ENCODE measurements at places on chromosomes 7 and 10.

DNA sequence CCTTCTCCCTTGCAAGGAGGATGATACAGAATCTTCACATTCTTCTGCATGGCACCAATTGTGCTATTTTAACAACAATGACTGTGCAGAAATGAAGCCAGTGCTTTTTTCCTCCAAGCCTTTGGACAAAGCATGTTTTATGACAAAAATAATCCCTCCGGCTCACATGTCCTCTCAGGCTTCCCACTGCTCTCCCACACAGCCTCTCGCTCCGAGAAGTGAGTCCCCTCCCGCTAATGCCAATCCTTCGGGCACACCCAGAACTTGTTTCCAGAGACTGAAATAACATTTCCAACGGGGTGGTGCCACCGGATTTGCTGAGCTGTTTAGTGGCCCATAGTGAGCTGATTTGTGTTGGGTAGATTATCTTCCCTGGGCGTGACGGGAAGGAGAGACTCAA is 35.8 kb downstream of the RBM17 start:
- peak overlapping the region; percentile 59 for H3K27ac ChIP-seq
- H3K4me3 ChIP-seq: no peak overlapping the region
- DNase-seq: no peak
- no peaks in the 10 kb centered on the region for H3K36me3 ChIP-seq
- peaks cover 25% of the 10 kb centered on the region for H3K4me1 ChIP-seq
- H3K27me3 ChIP-seq: no peaks in the 10 kb centered on the region

DNA sequence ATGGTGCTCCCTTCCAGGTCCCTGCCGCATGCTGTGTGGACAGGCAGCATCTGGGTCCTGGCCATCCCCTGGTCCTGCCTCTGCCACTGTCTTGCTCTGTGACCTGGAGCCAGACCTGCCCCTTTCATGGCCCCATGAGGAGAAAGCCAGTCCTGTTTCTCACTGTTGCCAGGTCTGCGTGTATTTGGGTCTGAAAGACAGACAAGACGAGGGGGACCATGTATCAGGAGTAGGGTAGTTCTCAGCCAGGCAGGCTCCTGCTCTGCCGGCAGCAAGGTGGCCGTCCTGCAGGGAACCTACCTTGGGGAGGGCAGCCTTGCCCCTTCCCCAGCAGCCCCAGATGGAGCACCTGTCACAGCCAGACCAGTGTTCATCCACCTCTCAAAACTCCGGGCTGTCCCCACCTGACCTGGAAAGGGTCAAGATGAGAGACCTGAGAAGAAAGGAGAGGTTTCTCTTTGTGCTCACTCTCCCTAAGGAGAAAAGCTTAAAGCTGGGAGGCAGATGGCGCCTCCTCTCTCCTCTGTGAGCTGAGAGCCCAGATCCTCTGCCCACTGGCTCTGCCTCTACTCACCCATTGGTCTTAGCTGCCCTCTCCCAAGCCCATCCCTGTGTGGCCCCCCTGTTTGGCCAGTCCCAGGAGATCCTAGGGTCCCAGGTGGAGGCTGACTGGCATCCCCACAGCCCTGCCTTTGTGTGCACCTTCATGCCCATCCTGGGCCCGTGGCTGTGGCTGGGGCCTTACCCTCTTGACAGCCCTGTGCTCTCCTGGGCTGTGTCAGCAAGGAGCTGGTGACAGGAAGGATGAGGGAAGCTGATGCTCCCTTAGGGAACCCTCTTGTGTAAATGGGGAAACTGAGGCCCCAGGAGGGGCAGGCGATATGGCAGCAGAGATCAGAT is 116.1 kb upstream of the PCBD1 start:
- H3K27me3 ChIP-seq: peaks cover 30% of the 10 kb centered on the region
- no peak for DNase-seq
- H3K4me3 ChIP-seq: no peak overlapping the region
- H3K27ac ChIP-seq: no peak overlapping the region
- H3K36me3 ChIP-seq: no peaks in the 10 kb centered on the region
- no peaks in the 10 kb centered on the region for H3K4me1 ChIP-seq

- H3K27me3 ChIP-seq: peaks cover 30% of the 10 kb centered on the region
- no peak overlapping the region for H3K4me3 ChIP-seq
- no peaks in the 10 kb centered on the region for H3K4me1 ChIP-seq
Measured at GRCh38 chr7:292226-292625, 2.3 kb downstream of the FOXL3 start.

DNA sequence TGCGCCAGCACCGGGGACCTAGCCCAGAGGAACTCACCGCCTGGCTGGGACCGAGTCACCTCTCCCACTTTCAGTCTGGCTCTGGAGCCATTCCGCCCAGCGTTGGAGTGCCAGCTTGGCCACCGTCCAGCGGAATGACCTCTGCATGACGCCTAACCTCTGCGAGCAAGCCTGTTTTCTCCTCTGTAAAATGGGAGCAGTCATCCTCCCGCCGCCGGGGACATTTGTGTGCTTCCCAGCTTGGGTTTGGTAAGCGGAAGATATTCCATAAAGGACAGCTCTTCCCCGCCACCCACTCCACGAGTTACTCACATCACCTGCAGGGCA is 1.3 kb upstream of the ZCCHC24 start:
- peak overlapping the region; percentile 92 for H3K4me3 ChIP-seq
- H3K27me3 ChIP-seq: no peaks in the 10 kb centered on the region
- no peak for DNase-seq
- H3K27ac ChIP-seq: peak overlapping the region; percentile 72
- 0 out of 2 replicates have a peak, but pooled peaks cover 6% of the 10 kb centered on the region for H3K36me3 ChIP-seq

GRCh38 chr10:107502229-107502985 is 337.9 kb upstream of the SORCS1 start:
- no peak overlapping the region for H3K4me3 ChIP-seq
- no peaks in the 10 kb centered on the region for H3K27me3 ChIP-seq
- no peaks in the 10 kb centered on the region for H3K4me1 ChIP-seq
- no peaks in the 10 kb centered on the region for H3K36me3 ChIP-seq
- DNase-seq: no peak
- no peak overlapping the region for H3K27ac ChIP-seq

DNA sequence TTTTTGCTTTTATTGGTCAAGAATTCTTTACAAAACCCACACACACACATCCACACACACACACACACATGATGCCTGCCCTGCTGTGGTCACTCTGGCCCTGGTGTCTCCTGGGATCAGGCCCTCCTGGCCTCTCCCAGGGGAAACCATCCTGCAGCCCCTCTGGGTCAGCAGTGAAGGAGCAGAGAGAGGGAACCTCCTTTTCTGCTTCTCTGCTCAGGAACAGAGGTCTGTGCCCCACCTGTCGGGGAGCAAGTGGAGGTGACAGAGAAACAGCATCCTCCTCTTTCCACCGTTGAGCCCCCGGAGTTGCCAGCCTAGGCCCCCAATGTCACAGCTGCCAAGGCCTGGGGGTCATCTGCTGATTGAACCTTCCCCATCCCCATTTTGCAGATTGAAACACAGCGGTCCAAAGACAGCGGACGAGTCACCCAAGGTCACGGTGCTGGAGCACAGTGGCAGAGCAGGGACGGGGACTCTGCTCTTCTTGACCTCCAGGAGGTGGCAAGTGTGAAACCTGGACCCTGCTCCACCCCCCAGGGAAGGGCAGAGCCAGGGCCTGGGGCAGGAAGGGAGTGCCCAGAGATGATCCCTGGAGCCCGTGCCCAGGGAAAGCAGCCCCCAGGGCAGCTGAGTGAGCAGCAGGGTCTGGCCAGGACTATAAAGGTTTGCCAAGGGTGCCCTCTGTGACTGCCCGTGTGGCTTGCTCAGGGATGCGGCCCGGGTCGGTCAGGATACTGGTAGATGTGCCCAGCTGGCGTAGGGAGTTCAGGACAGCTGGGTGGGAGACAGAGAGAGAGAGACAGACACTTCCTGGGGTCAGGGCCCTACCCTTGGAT is 15.0 kb upstream of the TBL2 start:
- H3K4me3 ChIP-seq: no peak overlapping the region
- no peaks in the 10 kb centered on the region for H3K4me1 ChIP-seq
- peaks cover 16% of the 10 kb centered on the region for H3K27me3 ChIP-seq

- no peak overlapping the region for H3K4me3 ChIP-seq
- H3K4me1 ChIP-seq: peaks cover 53% of the 10 kb centered on the region
- peaks cover 29% of the 10 kb centered on the region for H3K36me3 ChIP-seq
- peaks cover 1% of the 10 kb centered on the region for H3K27me3 ChIP-seq
- H3K27ac ChIP-seq: 0 out of 2 replicates have a peak overlapping the region, but pooled peaks have one; percentile 0
Measured at GRCh38 chr10:28581916-28582315, 49.0 kb downstream of the WAC start.

- H3K27me3 ChIP-seq: peaks cover 22% of the 10 kb centered on the region
- H3K27ac ChIP-seq: no peak overlapping the region
- H3K4me1 ChIP-seq: peaks cover 20% of the 10 kb centered on the region
- H3K36me3 ChIP-seq: no peaks in the 10 kb centered on the region
Measured at GRCh38 chr10:8026349-8027259, 27.9 kb upstream of the GATA3 start.

DNA sequence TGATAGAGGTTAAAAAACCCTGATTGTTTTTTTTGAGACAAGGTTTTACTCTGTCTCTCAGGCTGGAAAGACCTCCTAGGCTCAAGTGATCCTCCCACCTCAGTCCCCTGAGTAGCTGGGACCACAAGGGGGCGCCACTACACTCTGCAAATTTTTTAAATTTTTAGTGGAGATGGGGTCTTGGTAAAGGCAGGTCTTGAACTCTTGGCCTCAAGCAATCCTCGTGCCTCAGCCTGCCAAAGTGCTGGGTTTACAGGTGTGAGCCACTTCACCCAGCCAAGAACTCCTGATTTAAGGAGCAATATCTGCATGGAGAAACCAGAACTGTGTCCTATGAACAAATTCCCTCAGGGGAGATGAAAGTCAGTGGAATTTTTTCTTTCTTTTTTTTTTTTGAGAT is 7.3 kb upstream of the KLHDC10 start:
- no peaks in the 10 kb centered on the region for H3K36me3 ChIP-seq
- H3K4me1 ChIP-seq: no peaks in the 10 kb centered on the region
- DNase-seq: peak; percentile 26
- H3K27me3 ChIP-seq: peaks cover 4% of the 10 kb centered on the region

GRCh38 chr7:43283706-43284105 is 171.3 kb downstream of the HECW1 start:
- no peak overlapping the region for H3K4me3 ChIP-seq
- no peak overlapping the region for H3K27ac ChIP-seq
- no peaks in the 10 kb centered on the region for H3K27me3 ChIP-seq
- H3K36me3 ChIP-seq: peaks cover 8% of the 10 kb centered on the region

GRCh38 chr7:119963654-119964053 is 309.3 kb upstream of the KCND2 start:
- no peak for DNase-seq
- no peak overlapping the region for H3K27ac ChIP-seq
- peaks cover 32% of the 10 kb centered on the region for H3K4me1 ChIP-seq

GRCh38 chr7:106128836-106129235 is 16.7 kb upstream of the SYPL1 start:
- peaks cover 16% of the 10 kb centered on the region for H3K27me3 ChIP-seq
- H3K27ac ChIP-seq: no peak overlapping the region
- no peak overlapping the region for H3K4me3 ChIP-seq
- no peak for DNase-seq
- H3K4me1 ChIP-seq: peaks cover 28% of the 10 kb centered on the region
- H3K36me3 ChIP-seq: no peaks in the 10 kb centered on the region

DNA sequence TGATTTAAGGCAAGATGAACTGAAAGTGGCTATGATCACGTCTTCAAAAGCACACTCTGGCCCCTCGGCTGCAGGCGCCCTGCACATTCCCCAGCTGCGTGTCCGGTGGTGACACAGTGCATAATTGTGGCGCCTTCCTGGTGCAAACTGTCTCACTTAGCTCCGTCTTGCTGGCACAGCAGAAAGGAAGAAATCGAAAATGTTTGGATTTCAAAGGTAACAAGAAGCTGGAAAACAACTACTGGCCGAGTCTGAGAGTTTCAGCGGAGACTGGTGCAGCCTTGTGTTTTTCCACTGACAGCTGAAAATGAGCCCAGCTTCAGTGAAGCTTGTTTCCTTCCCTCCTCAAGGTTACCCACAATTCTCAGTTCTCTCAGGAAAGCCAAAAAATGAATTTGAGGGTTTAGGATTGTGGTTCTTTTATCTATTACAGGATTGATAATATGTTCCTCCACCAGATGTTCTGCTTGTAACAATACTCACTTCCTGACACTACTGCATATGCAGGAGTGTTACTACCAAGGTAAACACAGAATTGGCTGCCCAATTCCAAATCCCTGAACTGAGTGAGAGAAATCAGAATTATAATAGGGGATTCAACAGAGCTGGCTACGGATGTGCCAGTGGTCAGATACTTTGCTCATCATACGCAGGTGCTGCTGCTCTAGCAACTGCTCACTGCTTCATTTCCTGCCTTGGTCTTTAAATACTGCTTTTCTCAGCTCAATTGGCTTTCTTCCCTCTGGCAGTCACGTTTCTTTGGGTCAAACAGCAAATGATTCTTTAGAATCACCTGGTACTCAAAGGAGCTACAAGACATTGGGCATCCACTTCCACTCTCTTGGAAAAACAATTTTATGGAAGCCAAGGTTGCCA is 63.7 kb downstream of the TRUB1 start:
- DNase-seq: no peak
- H3K27ac ChIP-seq: no peak overlapping the region
- H3K4me3 ChIP-seq: peak overlapping the region; percentile 53
- peaks cover 5% of the 10 kb centered on the region for H3K27me3 ChIP-seq
- H3K4me1 ChIP-seq: peaks cover 16% of the 10 kb centered on the region
- no peaks in the 10 kb centered on the region for H3K36me3 ChIP-seq

DNA sequence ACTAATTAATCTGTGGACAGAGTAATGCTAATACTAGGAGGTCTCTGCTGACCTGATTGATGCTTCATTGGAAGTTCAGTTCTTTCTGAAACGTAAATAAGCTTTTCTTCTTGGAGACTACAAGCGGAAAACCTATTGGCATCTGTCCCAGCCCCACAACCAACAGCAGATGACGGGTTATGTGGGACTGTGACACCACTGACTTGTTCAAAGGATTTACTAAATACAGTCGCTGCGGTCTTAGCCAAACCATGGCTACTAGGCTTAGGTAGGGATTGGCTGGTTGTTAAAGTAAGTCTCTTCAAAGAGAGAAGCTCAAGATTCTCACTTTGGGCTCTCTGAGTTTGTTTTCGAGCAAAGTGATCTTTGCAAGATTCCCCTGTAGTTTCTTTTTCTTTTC is 68.3 kb downstream of the HYCC1 start:
- peaks cover 26% of the 10 kb centered on the region for H3K4me1 ChIP-seq
- H3K36me3 ChIP-seq: peaks cover 22% of the 10 kb centered on the region
- no peak for DNase-seq
- H3K4me3 ChIP-seq: no peak overlapping the region
- H3K27ac ChIP-seq: no peak overlapping the region
- no peaks in the 10 kb centered on the region for H3K27me3 ChIP-seq

GRCh38 chr7:72249106-72249505 is 163.0 kb downstream of the CALN1 start:
- no peak for DNase-seq
- no peak overlapping the region for H3K4me3 ChIP-seq
- H3K36me3 ChIP-seq: peaks cover 4% of the 10 kb centered on the region
- H3K27ac ChIP-seq: no peak overlapping the region
- peaks cover 1% of the 10 kb centered on the region for H3K27me3 ChIP-seq

All from HFFc6 (cell line).